ENCODE measurements at places on chromosomes 16 and 17. TPM values are rescaled to one million over a fixed set of nuclear protein-coding genes. Genes with fewer than 3 reads are reported as not detected.

The TBC1D3C gene
- total RNA-seq, result 6.2 TPM

The LGALS9 gene
- 36.5 TPM for total RNA-seq

The PRAC1 gene
- not detected for total RNA-seq

The ARHGAP27 gene
- total RNA-seq, result 120 TPM

The ASPA gene
- total RNA-seq, result not detected

The WSCD1 gene
- total RNA-seq, result not detected

The TEKT5 gene
- not detected for total RNA-seq

The KRTAP4-6 gene
- not detected for total RNA-seq

- no peak for DNase-seq
Measured at GRCh38 chr17:13135506-13135905, 117.7 kb upstream of the ELAC2 start.

GRCh38 chr17:50686494-50687199, 21.1 kb downstream of the ANKRD40 start:
- DNase-seq, result no peak

- DNase-seq, result no peak
Measured at GRCh38 chr16:28875134-28876018, 2.9 kb upstream of the ATP2A1 start.

GRCh38 chr17:55117164-55117563, 147.6 kb upstream of the HLF start:
- DNase-seq, result no peak

- DNase-seq, result no peak
Measured at GRCh38 chr16:81693041-81693743, 85.9 kb upstream of the PLCG2 start.

DNA sequence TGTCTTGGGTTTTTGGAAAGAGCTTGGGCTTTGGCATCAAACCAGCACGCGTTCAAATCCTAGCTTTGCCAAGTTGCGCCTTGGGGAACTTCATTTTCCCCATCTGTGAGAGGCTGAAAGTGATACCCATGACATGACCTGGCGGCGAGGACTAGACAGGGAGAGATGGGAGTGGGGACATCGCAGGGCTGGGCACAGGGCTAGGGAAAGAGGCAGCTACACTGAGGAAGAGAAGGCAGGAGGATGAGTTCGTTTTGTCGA, 202.9 kb downstream of the IRF8 start:
- no peak for DNase-seq

DNA sequence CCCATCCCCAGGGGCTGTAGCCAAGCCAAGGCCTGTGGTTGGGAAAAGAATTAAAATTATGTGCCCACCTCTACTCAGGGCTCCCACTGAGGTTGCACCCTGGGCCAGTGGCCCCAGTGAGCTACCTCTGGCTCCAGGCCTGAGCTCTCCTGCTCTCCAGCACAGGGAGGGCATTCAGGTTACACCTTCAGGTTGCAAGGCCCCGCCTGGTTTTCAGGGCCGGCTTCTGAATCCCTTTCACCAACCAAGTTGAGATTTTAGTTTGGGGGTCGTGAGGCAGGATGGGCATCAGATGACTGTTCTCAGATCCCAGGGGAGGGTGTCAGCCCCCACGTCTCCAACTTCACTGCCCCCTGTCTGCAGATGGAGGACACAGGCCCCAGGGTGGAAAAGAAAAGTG, 8.0 kb upstream of the KATNB1 start:
- no peak for DNase-seq

DNA sequence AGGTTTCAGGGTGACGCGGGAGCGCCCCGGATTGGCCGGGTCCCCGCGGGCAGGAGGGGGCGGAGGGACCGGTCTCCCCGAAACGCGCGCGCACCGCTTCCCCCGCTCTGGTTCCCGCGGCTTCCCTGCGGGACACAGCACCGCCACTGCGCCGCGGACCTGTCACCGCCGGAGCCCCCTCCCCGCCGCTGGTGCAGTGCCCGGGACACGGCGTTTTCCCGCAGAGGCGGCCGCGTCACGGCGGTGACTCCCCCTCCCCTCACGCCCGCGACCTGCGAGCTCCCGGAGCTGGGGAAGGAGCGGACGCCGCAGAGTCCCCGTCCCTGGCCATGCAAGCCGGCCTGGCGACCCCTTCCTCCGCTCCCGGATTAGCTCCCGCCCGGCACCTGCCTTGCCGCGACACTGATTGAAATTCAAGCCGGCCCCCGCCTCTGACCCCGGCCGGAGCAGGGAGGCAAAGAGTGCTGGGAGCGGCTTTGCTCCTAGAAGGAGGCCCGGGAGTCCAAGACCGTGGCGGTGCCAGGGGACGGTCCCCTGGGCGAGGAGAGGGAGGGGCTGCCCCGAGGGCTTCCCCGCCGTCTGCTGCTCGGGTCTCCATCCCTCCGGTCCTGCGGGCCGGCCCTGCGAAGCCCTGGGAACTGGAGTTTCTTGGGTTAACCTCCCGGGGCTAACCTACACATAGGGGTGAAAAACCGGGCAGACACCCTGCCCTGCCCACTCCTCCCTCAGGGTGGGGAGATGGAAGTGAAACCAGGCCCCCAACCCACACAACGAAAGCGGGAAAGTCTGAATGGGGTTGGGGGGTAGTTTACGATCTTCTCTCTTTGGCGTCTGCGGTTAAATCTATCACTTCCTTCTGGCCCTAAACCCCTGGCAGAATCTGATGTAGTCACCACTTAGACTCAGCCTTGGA, 1.0 kb downstream of the RHBDL3 start:
- peak; percentile 13 for DNase-seq

GRCh38 chr16:75947626-75948239, 221.4 kb upstream of the CPHXL start:
- DNase-seq, result no peak

DNA sequence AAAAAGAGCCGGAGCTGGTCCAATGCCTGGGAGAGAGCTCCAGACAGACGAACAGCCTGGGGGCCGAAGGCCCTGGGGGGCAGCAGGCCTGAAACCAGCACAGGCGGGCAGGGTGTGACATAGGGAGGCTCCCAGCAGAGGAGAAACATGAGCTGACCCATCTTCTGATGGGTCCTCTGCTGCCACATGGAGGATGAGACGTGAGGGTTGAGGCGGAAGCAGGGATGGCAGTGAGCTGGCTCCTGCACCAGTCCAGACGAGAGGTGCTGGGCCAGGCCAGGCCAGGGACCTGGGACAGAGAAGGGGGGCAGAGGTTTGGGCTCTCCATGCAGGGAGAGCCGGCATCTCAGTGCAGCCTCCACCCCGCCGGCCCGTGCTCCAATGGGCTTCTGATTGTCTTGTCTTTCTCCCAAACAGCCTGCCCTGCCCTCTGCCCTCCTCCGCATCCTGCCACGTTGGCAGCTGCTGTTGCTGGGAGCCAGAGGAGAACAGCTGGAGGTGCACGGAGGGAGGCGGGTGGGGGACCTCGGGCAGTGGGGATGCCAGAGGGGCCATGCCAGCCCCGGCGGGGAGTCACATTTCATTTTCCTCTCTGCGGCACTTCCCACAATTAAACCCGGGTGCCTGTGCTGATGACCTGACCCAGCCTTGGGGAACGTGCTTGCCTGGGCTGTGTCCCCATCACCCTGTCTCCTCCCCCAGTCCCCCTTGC, 139.1 kb upstream of the GSE1 start:
- no peak for DNase-seq

DNA sequence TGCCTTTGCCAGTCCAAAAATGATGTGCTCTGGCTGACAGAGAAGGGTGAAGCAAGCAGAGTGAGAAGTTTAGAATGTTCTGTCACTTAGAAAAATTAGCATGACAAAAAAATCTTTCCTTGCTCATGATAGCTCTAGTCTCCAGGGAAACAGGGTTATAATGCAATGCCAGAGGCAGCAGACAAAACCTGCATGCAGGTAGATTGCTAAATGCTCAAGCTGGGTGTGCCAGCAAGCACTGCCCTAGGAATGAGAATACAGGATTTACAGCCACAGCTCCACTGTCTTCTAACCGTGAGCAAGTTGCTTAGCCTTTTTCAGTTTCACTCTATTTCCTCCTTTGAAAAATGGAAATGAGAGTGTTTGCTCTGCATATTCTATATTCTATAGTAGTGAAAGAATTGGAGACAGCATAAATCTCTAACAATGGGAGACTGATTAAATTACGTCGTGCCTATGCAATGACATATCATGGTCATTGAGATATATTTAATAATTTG, 516.6 kb upstream of the C16orf82 start:
- no peak for DNase-seq

DNA sequence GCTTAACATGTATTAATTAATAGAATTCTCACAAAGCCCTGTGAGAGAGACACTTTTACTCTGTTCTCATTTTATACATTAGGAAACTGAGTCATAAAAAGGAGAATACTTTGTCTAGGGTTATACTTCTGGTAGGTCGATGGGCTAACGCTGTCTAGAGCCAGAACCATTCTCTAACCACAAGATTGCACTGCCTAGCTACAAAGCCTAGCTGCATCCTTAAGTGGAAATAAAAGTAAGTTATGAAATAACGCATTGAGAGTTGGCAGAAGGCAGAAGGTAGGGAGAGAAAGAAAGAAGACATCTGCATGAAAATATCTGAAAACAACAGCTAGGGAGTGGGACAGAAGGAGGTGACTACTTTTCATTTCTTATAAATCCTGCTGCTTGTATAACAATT, 33.2 kb downstream of the IRX6 start:
- no peak for DNase-seq

- DNase-seq, result no peak
Measured at GRCh38 chr16:73011926-73012325, 36.0 kb downstream of the ZFHX3 start.

DNA sequence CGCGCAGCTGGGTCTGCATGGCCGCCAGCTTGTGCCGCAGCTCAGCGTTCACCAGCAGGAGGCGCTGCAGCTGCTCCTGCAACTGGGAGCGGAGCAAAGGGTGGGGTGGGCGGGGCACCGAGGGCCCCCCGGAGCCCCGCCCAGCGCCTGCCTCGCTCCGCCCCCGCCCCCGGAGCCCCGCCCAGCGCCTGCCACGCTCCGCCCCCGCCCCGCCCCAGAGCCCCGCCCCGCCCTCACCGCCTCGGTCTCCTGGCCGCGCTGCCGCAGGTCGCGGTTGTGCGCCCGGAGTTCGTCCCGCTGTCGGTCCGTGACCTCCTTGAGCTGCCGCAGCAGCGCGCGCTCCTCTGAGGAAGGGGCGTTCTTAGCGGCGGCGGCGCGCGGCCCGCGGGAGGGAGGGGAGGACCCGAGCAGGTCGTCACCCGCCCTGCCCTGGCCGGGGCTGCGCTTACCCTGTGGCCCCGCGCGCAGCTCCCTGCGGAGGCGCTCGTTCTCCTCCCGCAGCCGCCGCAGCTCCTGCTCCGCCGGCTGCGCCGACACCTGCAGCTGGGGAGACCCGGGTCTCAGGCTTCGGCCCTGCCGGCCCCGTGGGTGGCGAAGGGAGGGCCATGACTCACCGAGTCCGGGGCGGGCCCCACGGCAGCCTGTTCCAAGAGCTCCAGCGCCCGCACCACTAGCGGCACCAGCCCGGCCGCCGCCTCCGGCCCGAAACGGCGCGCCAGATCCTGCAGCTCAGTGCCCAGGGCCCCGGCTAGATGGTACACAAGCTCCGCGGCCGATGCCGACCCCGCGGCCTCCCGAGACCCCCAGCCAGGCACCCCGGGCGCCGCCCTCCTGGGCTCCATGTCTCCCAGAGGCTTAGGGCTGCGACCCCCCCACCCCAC, 463 bp downstream of the RILP start:
- peak; percentile 95 for DNase-seq

- no peak for DNase-seq
Measured at GRCh38 chr17:17728550-17729251, 47.4 kb downstream of the RAI1 start.

- no peak for DNase-seq
Measured at GRCh38 chr17:75835654-75835987, 8.6 kb downstream of the UNC13D start.

DNA sequence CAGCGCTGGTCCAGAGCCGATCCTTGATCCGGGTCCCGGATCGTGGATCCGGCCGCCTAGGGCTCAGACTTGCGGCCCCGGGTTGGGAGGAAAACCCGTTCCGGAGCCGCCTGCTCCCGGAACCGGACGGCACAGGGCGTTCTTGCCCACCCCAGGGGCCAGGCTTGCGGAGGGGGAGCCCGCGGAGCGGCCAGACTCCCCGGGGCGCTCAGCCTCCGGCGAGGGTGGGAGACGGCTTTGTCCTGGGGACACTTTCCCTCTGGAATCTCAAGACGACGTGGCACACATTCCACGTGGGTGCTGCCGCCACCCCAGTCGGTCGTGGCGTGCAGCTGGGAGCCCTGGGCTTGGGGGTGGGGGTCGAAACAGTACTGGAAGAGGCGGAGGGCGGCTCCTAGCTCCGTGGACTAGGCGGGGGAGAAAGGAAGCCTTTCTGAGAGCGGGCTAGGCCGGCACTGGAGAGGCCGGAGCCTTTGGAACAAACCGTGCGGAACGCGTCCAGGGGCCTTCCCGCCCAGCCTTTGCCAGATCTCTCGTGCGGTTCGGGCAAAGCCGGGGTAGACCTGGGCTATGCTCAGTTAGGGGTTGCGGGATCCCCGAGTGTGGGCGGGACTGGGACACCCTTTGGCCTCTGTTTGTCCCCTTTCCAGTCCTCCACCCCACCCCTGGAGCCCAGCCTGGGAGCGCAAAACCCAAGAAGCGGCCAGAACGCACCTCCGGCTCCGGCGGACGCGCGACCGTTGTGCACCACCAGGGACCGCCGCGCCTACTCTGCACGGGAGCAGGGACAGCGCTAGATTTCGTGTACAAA, 26.5 kb downstream of the SREBF1 start:
- no peak for DNase-seq

DNA sequence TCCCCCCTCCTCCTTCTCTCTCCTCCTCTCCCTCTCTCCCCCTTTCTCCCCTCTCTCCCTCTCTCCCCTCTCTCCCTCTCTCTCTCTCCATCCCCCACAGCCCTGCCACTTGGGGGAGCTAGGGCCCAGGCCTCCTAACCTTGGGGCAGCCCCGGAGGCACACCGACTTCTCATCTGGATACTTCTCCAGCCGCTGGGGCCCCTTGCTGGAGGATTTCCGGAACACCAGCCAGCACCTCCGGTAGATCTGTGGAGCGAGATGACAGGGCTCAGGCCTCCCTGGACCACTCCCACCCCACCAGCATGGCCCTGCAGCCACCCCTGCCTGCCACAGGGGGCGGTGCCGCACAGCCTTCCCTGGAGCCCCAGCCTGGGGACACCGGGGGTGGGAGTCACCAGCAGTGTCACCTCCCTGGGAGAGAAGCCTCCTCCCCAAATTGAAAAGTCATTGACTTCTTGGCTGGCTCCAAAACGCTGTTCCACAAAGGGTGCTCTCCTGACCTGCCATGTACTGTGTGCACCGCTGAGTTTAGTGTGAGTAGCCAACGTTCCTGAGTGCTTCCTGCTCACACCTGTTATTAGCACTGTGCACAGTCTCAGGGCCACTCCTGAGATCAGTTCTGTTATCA, 10.5 kb downstream of the DOK4 start:
- DNase-seq, result peak; percentile 44

GRCh38 chr17:79331492-79331891, 256.9 kb downstream of the ENGASE start:
- DNase-seq, result no peak

Data from T-cell (primary cell).